Stimulated activated CD4-positive, alpha-beta T cell treated with anti-CD3 and anti-CD28 coated beads, Interleukin-1b, Interleukin-23, amount 100 ng/mL, for 24 hours (primary cell): ENCODE measurements at places on chromosomes 1 and 21.

- DNase-seq, result no peak
Measured at GRCh38 chr1:50418600-50419109, 4.6 kb downstream of the DMRTA2 start.

- DNase-seq, result no peak
Measured at GRCh38 chr1:96281491-96281890, 440.1 kb upstream of the PTBP2 start.

DNA sequence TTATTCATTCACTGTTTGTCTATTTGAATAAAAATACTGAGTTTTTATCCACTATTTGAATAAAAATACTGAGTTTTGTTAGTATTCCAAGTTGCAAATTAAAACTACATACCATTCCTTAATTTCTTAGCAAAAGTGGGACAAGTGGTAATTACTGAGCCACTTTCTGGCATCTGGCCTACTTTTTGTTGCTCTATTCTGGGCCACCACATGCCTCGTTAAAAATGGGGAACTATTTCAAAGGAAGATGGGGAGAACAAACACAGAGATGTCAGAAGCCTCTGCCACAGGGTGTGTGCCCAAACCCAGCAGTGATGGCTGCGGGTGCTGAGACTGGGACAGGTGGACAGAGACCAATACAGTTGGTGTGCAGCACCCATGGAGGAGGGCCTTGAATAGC is 14.6 kb downstream of the PIGP start:
- DNase-seq, result no peak

DNA sequence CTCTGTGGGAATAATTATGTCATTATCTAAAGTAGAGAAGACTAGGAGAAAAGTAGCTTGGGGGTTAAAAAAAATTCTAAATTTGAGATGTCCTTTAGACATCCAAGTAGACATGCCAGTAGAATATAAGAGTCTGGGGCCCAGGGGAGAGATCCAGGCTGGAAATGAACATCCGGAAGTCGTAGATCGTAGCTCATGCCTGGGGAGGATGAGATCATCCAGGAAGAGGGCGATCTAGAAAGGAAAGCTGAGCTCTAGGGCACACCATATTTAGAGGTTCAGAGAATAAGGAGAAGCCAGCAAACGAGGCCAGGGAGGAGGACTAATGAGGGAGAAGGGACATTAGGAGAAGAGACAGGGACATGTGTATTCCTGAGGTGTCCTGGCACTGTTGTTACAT is 12.2 kb downstream of the NGF start:
- no peak for DNase-seq

GRCh38 chr1:241819340-241819866 is 28.6 kb upstream of the EXO1 start:
- no peak for DNase-seq

- DNase-seq, result no peak
Measured at GRCh38 chr1:62467092-62467491, 30.2 kb downstream of the USP1 start.

DNA sequence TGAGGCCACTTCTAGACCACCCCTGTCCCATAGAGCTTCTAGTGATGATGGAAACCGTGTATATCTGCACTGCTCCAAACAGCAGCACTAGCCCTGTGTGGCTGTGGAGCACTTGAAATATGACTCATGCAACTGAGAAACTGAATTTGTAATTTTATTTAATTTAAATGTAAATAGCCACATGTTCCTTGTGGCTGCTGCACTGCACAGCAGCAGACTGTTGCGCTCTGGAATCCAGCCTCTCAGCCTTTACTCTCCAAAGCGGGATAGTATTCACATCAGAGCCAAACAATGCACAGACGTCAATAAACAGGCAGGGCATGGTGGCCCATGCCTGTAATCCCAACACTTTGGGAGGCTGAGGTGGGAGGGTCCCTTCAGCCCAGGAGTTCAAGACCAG is 12.0 kb downstream of the CAPN2 start:
- DNase-seq, result no peak

GRCh38 chr1:208461680-208462079 is 217.5 kb upstream of the PLXNA2 start:
- no peak for DNase-seq

GRCh38 chr1:51100264-51100880 is 1.7 kb upstream of the C1orf185 start:
- no peak for DNase-seq

- no peak for DNase-seq
Measured at GRCh38 chr1:3689138-3689750, 36.9 kb downstream of the TP73 start.

GRCh38 chr1:12464598-12465056 is 153.4 kb downstream of the DHRS3 start:
- no peak for DNase-seq

GRCh38 chr1:101496109-101496508 is 259.3 kb downstream of the S1PR1 start:
- no peak for DNase-seq

DNA sequence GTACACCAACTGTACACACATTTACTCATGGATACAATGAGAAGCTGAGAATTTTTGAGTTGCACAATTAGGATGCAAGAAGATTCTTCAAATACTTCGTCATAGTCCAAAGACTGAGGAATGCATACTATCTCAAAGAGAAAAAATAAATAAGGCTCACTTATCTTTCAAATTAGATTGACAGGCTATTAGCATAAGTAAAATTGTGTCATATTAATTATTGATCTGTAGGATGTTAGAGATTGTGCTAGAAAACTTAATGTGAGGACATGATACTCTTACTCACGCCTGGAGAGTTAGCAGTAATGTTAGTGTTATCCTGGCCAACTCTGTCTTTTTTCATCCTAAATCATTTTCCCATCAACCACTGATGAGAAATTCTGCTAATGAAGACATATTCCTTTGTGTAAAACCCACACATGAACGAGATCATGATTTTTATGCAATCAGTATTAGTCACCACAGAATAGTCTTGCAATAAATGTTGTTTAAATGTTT is 659.0 kb downstream of the LTN1 start:
- no peak for DNase-seq

GRCh38 chr1:76959556-76959955 is 92.3 kb downstream of the ST6GALNAC5 start:
- no peak for DNase-seq

- DNase-seq, result no peak
Measured at GRCh38 chr1:15936025-15936424, 39.9 kb downstream of the ZBTB17 start.

DNA sequence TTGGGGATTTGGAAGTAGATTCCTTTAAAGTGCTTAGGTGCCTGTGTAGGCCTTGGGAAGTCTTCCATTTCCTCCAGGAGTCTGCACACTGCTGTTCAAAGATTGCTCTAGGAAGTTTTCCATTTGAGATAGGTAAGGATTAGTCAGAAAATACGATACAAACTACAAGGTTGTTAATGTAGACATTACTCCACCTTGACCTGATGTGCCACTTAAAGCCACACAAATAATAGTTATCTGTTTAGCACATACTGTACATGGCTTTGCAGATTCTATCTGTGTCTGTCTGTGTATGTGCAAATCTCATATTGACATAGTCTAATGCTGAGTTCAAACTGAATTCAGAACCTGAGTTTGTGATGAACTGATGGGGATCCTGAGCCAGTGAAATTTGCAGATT is 118.4 kb downstream of the RHOU start:
- no peak for DNase-seq

DNA sequence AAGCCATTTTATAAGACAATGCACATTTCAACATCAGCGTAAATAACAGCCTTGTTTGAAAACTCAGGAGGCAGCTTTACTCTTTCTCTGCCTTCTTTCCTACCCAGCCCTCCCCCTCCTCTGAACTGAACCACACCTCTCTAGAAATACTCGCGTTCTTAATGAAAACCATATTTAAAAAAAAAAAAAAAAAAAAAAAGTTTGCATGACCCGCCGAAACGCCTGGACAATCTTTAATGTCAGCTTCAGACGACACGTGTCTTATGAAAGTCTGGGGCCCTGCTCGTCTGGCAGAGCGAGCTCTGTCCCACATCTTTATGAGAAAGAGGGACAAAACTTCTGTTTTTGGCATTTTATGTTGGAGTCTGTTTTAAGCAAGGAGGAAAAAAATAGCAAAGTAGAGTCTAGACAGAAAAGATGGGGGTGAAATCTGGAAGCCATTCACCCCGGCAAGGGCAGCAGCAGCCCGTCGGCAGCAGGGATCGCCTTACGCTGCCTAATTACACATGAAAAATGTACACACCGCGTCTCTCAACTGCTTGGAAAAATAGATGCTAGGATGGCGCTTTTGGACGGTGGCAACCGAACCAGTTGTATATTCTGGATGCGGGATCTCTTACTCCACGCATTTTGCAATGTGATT is 130.4 kb upstream of the ETS2 start:
- no peak for DNase-seq

GRCh38 chr1:96370757-96371156 is 350.8 kb upstream of the PTBP2 start:
- no peak for DNase-seq

DNA sequence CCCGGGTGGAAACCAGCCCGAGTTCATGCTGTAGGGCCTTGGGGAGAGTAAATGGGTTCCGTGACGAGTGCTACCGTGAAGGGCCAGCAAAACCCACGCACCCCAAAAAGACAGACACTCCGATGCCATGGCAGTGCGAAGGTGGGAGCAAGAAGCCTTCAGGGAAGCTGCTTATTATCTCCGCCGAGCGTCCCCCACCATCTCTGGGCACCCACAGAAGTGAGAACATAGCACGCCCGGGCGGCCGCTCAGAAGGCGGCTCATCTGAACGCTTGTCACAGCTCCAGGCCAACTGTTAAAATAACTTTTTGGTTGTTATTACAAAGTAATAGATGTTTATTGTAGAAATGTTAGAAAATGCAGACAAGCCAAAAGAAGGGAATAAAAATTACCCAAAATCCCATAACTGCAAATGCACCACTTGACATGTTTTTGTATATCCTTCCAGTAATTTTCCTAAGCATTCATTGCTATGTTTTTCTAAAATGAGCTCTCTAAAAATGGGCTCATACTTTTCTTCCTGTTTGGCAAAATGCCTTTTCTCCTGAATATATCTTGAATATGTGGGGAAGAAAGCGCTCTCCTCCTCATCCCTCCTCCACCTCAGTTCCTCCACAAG is 234.9 kb downstream of the NPHP4 start:
- DNase-seq, result no peak

- no peak for DNase-seq
Measured at GRCh38 chr21:17089091-17089491, 423.8 kb upstream of the CXADR start.
